ENCODE measurements at places on chromosomes 13 and 19. TPM values are rescaled to one million over a fixed set of nuclear protein-coding genes. Genes with fewer than 3 reads are reported as not detected.

GRCh38 chr13:38687246-38688229 lies 661 bp downstream of the FREM2 start:
- H3K4me1 ChIP-seq, result peaks cover 24% of the 10 kb centered on the region
- peak overlapping the region; percentile 60 for H3K4me3 ChIP-seq
- peak; percentile 64 for DNase-seq
- H3K27me3 ChIP-seq, result no peaks in the 10 kb centered on the region

GRCh38 chr13:50154697-50155096 lies 139.5 kb downstream of the KCNRG start:
- H3K4me3 ChIP-seq, result no peak overlapping the region
- H3K36me3 ChIP-seq, result no peaks in the 10 kb centered on the region
- H3K27ac ChIP-seq, result no peak overlapping the region
- no peaks in the 10 kb centered on the region for H3K27me3 ChIP-seq
- DNase-seq, result no peak

DNA sequence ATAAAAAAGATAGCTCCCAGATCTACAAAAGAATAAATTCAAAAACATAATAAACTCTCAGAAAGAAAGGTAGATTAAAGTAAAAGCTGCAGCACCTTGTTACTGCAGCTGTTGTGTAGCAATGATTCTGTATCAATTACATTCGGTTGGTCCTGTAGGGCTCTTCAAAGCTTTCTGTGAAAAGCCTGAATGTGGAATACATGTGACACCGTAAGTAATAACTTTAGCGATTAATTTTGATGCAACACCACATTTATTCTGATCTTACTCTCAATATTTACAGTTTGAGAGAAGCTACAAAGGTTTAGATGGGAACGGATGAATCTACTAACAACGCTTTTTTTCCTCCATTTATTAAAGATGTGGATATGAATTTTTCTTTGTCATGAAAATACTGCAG lies 279.2 kb downstream of the DACH1 start:
- H3K27ac ChIP-seq, result no peak overlapping the region
- no peak for DNase-seq
- H3K4me1 ChIP-seq, result no peaks in the 10 kb centered on the region
- no peaks in the 10 kb centered on the region for H3K36me3 ChIP-seq
- H3K4me3 ChIP-seq, result no peak overlapping the region

The TNNI3 gene
- 3.6 TPM for polyA plus RNA-seq

Measured in sigmoid colon (tissue), 7 donors.